ENCODE measurements at places on chromosomes 1 and 21.

DNA sequence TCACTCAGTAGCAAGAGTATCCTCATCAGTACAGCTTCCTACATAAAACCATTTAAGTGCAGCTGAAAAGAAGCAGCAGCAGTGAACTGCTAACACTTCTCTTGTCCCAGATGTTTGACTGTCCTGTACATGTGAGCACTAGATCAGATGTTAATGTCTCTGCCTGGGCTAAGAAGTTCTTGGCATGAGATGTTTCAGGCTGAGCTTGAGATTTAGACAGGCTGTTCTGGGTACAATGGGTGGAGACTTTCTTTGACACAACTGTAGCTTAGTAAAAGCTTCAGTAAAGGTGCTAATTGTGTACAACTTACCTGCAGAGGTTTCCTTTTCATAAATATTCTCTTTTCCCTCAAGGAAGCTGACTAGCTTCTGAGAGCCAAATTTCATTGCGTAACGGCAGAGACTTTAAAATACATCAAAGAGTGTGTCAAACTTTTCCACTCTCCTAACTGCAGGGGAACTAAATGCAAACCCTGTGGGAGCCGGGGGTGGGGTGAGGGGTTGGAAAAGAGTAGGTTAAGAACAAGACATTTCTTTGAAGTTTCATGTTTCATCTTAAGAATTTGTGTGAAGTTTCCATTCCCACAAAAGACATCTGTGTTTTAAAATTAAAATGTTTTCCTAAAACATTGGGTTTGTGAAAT, 82.1 kb upstream of the CCDC190 start:
- no peak for DNase-seq

GRCh38 chr1:187491082-187491720, 662.5 kb downstream of the PLA2G4A start:
- DNase-seq = no peak

DNA sequence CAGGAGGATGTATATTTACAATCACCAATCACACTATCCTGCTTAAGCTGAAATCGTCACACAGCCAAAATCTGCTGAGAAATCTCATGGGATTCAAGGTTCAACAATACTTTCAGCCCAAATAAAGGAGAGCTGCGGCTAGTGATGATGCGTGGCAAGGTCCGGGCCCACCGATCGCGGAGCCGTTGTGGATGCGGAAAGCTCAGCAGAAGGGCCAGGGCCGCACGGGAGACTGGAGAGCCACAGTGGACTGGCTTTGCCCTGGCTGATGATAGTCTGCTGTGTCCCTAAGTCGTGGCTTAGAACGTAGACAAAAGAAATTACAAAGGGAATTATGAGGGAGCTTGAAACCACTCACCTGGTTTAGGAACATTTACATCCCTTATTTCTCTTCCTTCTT, 48.0 kb upstream of the SSX2IP start:
- DNase-seq = no peak

- no peak for DNase-seq
Measured at GRCh38 chr1:9612871-9613624, 24.3 kb downstream of the TMEM201 start.

GRCh38 chr1:67110352-67110751, 24.4 kb downstream of the C1orf141 start:
- DNase-seq = no peak

DNA sequence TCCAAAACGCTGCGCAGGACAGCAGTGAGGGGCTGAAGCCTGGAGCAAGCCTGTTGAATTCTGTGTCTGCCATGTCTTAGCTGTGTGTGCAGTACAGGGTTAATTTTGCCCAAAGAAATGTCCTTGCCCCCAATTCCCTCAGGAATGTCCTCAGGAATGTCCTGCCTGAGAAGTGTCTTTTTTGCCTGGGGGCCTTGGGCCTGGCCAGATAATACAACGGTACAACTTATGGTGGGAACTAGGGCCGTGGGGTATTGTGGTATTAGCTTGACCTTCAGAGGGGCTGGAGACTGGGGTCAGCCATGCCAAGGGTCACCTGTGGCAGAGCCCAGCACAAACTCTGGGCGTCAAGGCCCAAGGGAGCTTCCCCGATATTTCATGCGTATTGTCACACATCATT, 107.7 kb downstream of the AJAP1 start:
- DNase-seq = no peak

DNA sequence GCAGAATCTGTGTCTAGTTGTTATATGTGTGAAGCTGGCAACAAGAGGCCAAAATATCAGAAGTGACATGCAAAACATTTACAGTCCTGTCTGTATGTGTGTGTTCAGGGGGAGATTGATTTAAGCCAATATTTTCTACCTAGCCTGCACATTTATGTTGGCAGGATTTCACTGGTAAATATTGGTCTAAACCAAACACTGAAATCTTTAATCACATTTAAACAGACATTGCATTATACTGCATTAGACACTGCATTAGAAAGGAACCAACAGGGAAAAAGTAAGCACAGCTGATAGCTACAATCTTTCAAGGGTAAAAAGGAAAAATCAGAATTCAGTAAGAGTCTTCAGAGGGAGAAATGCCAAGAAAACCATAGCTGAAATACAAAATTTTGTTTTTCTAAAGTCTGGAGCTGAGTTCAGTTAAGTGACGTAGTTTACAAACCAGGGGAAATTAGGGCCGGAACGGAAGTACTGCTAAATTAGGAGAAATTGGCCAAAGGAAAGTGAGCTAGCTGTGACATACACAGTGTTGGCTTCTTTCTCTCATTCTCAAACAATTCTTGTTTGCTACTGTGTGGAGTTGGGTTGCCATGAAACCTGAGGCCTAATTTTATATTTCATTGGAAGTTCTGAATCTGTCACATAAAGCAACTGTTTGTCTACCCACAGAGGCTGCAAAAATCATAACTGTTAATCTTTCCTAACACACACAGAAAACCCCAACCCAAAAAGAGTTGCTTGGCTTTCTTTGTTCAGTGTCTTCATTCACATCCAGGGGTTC, 217.3 kb upstream of the SGIP1 start:
- no peak for DNase-seq

DNA sequence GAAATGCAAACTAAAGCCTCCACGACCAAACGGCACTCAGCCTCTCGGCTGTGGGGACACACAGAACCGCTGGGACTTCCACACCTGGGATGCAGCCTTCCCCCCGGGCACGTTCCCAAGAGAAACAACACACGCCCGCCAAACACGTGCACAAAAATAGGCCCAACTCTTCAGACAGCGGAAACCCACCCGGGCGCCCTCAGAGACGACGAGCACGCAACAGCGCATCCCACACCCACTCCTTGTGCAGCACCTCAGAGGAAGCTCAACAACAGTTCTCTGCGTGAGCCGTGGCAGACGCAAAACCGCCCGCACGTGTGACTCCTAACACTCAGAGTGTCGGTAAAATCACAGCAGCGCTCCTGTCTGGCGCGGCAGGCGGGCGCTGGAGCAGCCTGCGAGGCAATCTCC, 5.3 kb downstream of the C1orf159 start:
- DNase-seq = no peak

GRCh38 chr1:15469361-15469760, 6.5 kb upstream of the CELA2B start:
- no peak for DNase-seq

DNA sequence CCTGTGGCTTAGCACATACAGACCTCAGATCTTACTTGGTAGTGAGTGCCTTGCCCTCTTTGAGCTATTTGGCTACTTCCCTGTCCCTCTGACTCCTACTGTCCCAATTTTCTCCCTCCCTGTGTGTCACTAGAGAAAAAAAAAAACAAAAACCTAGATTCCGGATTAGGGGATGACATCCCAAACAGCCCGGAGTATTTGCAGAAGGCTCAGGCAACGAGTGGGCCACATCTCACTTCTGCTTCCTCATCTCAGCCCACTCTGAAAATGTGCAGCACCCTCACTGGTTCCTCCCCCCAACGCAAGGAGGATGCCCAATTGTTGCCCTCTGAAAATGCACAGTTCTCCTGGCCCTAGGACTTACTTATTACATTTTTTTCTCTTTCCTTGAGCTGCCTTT, 4.9 kb downstream of the NHLH1 start:
- no peak for DNase-seq

GRCh38 chr1:42738678-42739226, 1.3 kb downstream of the CLDN19 start:
- no peak for DNase-seq

DNA sequence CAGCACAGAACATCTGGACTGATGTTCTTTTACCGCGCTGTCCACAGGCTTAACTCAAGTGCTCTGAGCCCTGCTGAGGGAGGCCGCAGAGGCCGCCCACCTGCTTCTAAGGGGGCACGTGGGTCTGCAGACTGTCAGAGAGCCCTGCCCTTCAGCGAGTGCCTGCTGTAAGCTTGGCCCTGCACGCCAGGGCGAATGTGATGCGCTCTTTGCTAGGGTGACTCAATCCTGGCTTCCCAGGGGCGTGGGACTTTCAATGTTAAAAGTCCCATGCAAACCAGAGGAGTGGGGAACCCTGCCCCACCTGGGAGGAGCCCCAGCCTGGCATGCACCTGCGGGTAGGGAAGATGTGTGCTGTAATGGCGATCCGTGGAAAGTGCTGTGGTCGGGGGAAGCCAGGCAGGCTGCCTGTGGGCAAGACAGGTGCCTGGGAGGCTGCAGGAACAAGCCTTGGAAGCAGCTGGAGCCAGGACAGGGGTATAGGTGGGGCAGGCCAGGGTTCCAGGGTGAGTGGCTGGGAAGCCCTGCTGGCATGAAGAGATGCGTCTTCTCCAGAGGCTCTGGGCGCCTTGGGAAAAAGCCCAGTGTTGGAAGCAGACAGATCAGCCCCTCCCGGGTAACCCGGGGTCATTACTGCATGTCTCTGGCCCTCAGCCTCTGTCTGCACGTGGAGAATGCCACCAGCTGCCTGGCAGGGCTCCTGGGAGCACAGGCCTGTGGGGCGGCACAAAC, 594 bp upstream of the PANK4 start:
- DNase-seq = peak; percentile 30

DNA sequence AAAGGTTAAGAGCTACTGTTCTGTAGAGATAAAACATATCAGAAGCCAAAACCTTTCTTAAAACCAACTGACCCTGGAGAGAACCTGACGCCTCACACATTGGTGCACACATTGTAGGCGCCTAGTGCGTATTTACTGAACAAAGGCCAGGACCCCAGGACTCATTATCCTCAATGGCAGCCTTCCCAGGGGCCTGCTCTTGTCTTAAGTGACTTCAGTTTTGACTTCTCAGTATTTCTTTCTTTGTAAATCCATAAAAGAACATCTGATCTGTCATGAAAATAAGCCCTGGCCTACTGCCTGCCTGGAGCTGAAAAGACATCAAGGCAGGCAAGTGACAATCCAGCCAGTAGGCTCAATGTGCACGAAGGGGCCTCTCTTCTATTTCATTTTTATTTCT, 27.6 kb downstream of the ABCA4 start:
- no peak for DNase-seq

GRCh38 chr1:31004231-31004621, 61.3 kb downstream of the PUM1 start:
- DNase-seq = no peak

DNA sequence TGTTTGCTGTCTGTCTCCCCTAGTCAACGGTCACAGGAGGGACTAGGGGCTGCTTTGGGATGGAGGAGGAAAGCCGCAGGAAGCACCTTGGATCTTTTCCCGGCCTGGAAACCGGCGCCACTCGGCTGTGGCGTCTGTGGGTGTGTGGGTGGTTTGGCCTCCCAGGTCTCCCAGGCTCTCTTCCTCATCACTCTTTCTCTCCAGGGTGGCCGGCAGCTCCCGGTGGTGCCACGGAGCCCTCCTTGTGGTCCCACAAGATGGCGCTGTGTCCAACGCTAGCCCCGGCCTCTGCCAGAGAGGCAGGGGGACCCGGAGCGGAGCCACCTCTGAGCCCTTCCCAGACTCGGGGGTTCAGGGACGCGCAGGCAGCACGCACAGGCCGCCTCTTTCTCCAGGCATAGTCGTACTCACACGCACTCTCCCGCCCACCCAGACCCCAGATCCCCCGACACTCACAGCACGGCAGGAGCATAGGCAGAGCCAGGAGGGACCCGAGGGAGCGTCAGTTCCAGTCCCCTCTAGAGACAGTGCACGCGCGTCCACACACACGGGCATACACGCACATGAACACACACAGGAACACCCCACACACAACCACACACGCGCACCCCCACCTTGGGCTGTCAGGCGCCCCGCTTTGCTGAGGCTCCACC, 31.2 kb downstream of the CDCP2 start:
- peak; percentile 47 for DNase-seq

GRCh38 chr21:25944672-25945213, 210.0 kb downstream of the GABPA start:
- DNase-seq = no peak

DNA sequence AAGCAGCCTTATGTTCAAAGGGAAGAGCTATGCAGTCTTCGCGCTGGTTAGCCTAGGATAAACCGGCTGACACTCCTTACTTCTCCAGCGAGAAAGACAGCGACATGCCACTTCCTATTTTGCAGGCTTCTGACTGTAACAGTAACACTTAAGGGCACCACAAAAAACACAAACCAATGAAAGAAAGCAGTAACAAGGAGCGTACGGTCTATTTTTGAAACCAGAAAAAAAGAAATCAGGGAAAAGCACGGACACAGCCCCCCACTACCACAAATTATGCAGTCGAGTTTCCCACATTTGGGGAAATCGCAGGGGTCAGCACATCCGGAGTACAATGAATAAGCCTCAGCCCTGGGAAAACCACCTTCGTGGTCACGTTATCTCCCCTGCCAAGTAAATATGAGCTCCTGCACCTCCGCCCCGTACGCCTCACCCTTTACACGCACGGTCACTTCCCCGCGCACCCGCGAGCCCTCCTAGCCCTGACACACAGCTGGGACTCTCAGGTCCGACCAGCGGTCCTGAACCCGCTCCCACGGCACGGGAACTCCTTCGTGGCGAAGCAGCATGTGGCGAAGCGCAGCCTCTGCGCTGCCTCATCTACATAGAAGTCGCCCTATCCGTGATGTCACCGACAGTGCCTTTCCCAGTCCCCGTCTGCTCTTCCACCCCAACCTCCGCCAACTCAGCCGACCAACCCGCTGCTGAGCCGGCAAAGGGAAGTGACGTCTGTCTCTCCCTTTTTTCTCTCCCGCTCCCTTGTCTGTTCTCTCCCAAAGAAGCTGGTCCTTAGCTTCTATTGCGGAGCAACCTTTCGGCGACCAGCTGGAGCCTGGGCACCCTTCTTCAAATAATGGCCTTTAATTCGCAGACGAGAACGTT, 40.9 kb upstream of the PPIAL4F start:
- DNase-seq = peak; percentile 79

GRCh38 chr1:220757441-220757840, 9.3 kb downstream of the MTARC2 start:
- no peak for DNase-seq

DNA sequence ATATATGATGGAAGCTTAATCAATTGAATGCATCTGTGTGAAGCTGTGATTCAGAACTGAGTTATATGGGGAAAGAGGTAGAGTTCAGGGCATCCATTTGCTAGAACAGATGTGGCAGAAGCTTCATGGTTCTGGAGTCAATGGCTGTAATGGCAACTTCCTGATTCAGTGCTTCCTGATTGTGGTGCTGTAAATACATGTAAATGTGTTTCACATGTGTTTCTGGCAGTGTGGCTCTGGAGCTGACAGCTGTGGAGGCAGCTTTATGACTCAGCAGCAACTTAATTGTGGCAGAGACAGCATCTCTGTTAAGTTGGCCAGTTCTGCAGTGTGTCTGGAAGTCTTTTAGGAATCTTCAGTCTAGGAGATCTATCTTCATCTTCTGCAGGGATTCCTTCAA, 226.6 kb upstream of the ZRANB2 start:
- no peak for DNase-seq

GRCh38 chr1:231653632-231654031, 27.0 kb downstream of the DISC1 start:
- no peak for DNase-seq

GRCh38 chr1:53060579-53060978, 1.4 kb upstream of the PODN start:
- no peak for DNase-seq

Data from CD4-positive, alpha-beta T cell treated with Interleukin-15 for 1 hour (primary cell).